ENCODE measurements at places on chromosomes 4 and X. TPM values are rescaled to one million over a fixed set of nuclear protein-coding genes. Genes with fewer than 3 reads are reported as not detected.

Gene SNCA
- total RNA-seq = not detected

DNA sequence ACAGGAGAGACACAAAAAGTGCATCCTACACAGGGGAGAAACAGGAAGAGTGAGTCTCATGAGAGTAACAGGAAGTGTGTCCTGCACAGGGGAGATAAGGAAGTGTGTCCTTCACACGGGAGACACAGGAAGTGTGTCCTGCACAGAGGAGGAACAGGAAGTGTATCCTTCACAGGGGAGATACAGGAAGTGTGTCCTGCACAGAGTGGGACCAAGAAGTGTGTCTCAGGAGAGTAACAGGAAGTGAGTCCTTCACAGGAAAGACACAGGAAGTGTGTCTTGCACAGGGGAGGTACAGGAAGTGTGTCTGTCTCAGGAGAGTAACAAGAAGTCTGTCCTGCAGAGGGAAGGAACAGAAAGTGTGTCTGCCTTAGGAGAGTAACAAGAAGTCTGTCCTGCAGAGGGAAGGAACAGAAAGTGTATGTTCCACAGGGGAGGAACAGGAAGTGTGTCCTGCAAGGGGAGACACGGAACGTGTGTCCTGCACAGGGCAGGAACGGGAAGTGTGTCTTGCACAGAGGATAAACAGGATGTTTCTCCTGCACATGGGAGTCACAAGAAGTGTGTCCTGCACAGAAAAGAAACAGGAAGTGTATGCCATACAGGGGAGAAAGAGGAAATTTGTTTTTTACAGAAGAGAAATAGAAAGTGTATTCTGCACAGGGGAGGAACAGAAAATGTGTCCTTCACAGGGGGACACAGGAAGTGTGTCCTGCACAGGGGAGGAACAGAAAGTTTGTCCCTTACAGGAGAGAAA lies 102.0 kb downstream of the ARSF start:
- DNase-seq = no peak

- peak; percentile 51 for DNase-seq
These were observed 136.4 kb upstream of the FGF13 start for GRCh38 chrX:138847930-138848329.

DNA sequence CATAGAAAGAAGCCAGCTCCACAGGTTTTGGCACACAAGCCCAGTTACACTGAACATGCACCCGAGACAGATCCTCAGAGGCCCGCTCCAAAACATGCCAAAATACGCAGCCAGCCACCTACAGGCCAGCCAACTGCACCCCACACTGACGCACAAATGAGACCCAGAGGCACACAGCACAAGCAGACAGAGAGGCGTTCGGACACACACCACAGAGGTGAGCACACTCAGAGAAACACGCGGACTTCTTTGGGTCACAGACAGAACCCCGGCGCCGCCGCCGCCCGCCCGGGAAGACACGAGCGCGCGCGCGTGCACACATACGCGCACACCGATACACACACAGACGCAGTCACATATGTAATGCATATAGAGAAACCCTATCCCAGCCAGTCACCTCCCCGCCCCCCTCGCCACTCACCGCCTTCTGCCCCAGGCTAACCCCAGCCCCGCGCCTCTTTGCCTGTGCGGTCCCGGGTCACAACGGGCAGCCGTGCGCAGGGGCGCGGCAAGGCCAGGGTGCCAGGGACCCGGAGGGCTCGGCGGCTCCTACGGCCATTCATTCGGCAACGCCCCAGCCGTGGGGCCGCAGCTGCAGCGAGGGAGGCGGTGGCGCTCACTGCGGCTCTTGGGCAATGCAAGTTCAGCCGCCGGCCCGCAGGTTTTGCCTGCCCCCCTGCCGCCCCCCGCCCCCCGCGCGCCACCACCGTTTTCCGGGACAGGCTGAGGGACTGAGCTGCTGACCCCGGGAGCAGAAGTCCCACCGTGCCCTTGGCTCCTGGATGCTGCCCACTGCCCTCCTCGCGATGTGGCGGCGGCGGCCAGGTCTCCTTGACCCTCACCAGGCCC lies 553 bp downstream of the SEPTIN6 start:
- peak; percentile 66 for DNase-seq

- no peak for DNase-seq
These were observed 162.8 kb downstream of the NHS start for GRCh38 chrX:17537723-17538243.

GRCh38 chr4:39285111-39285795 lies 80.9 kb downstream of the RFC1 start:
- DNase-seq = no peak

DNA sequence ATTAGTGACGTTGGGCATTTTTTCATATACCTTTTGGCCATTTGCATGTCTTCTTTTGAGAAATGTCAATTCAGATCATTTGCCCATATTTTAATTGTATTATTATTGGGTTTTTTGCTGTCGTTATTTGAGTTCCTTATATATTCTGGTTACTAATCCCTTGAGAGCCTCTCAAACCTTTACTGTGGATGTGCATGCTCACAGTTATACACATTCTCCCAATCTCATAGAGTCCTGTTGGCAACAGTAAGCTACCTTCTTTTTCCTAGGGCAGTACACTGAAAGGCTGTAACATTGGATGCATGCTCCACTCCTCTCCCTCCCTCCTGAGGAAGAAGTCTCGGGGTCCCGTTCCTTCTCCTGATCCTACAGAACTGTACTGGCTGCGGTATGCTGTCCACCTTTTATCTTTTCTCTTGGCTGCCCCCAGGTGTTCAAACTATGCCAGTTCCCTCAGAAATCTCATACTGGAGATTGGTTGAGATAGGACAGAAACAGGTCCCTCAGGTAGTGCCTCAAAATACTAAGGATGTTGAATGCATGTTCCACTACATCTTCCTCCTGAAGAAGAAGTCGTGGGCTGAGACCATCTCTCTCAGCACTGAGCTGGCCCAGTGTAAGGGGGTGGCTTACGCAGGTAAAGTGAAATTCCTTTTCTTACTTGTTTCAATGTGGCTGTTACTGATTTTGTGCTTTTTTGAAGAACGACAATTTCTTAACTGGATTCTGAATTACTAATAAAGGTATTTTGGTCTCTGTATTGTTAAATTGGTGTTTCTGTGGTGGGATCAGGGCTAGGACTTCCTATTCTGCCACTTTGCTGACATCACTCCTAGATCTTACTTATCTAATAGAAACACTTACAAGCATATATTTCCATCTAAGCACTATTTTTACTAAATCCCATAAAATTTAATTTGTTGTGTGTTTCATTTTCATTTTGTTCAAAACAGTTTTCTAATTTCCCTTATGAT lies 145.4 kb upstream of the HUWE1 start:
- DNase-seq = peak; percentile 42

DNA sequence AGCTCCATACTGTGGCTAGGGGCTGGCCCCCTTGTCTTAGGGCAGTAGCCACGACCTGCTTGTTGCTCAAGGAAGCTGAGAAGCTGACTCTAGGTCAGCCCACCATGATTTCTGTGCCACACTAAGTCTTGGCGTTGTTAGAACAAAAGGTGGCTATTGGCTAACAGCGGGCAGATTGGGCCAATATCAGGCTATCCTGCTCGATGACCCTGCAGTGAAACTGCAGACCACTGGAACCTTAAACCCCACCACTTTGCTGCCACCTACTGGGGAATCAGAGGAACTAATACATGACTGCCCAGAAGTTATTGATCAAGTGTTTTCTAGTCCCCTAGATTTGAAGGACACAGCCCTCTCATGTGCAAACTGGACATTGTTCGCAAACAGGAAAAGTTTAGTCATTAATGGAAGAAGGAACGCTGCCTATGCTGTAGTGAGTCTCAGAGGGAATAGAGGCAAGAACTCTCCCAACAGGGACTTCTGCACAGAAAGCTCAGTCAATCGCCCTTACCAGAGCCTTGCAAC lies 17.0 kb upstream of the PAPSS1 start:
- peak; percentile 58 for DNase-seq

- DNase-seq = peak; percentile 91
These were observed 1.2 kb upstream of the CHRNA9 start for GRCh38 chr4:40333921-40334352.

DNA sequence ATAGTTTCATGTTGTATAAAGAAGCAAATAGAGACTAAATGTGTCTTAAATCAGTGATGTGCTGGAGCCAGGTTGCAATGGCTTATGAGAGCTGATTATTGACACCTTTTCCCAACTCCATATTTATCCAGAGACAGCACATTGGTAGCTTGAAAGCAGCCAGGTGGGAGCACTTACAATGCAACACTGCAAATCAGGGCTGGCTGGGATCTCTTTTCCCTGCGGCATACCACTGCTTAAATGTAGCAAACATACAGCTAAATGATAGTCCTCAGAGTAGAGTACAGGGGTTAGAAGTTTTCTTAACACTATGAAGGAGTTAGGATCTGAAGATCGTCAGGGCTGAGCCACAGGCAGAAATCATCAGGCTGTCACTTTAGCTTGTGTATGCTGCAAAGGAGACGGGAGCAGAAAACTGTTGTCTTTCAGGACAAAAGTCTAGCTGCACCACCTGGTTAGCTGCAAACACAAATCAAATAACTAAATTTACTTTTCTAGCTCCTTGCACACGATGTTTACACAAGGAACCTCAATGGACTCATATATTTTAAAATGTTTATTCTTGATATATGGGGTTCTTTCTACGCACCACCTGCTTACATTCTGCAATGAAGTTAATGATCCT lies 527.3 kb downstream of the TLL1 start:
- DNase-seq = no peak

Measured in GM23248 (cell line).